Left cardiac atrium (tissue), 4 donors: ENCODE measurements at places on chromosomes 4 and X. TPM values are rescaled to one million over a fixed set of nuclear protein-coding genes. Genes with fewer than 3 reads are reported as not detected.

- DNase-seq, result no peak
Observed at GRCh38 chrX:3268829-3269228, 77.6 kb downstream of the MXRA5 start.

DNA sequence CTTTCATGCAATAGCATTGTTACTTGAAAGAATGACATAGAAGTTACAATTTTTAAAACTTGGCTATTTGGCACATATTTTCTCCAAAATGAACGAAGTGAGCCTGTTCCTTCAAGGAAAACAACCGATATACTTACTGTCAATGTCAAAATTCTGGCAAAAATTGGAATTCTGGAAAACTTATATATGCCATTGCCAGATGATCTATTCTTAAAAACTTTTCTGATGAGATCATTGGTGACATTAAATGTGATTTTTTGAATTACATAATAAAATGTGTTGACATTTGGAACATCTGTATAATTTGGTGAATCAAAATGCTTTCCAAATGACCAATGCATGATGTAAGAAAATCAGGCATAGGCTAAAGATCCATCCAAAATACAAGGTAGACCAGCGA lies 209.0 kb downstream of the SCFD2 start:
- DNase-seq, result no peak

DNA sequence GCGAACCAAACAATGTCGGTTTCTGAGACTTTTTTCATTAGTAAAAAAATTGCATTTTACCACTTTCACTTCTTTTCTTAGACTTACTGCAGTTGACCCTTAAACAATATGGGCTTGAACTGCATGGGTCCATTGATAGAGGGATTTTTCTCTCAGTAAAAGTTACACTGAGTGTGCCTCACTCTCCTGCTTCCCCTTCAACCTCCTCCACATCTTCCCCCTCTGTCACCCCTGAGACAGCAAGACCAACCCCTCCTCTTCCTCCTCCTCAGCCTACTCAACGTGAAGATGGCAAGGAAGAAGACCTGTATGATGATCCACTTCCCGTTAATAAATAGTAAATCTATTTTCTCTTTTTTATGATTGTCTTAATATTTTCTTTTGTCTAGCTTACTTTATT lies 43.4 kb downstream of the TEC start:
- DNase-seq, result no peak

Gene IRF2
- 27.1 TPM for total RNA-seq

DNA sequence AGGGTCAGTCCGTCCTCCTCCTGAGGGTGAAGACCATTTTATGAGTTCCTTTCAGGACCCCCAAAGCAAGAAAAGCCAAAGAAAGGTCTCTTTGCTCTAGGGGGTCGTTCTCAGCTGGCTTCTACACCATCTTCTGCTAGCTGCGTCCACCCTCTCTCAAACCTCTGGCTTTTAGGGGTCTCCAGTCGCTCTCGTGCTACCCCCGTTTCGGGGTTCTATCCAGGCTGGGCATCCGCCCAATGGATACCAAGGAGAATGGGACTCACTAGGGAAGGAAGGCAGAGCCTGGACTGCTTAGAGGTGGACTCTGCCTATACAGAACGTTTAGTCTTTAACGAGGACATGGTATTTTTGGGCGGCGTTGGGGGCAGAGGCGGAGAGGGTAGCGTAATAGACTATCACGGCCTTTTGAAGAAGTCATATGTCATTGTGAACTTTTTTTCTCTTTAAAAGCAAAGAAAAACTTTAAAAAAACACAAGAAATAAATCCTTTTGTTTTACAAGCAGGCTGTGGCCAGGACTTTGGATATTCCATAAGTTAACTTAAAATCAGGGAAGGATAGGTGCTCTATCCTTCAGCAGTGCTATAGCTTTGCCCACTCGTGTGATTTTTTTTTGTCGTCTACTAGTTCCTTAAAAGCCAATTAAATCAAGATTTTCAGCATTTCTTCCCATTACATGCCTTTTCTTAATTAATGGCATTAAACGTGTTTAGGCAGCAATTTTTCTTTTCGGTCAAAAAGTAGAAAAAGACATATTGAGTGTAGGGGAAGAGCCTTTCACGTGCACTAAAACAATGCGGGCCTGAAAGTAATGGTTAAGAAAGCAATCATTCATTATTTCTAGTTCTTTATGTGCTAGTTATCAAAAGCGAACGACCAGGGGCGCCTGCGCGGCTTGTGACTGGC lies 7.2 kb upstream of the PITX2 start:
- no peak for DNase-seq

- no peak for DNase-seq
Observed at GRCh38 chr4:168817370-168817769, 192.7 kb downstream of the CBR4 start.

Gene MAGEA8
- not detected for total RNA-seq

Gene F9
- total RNA-seq, result not detected

DNA sequence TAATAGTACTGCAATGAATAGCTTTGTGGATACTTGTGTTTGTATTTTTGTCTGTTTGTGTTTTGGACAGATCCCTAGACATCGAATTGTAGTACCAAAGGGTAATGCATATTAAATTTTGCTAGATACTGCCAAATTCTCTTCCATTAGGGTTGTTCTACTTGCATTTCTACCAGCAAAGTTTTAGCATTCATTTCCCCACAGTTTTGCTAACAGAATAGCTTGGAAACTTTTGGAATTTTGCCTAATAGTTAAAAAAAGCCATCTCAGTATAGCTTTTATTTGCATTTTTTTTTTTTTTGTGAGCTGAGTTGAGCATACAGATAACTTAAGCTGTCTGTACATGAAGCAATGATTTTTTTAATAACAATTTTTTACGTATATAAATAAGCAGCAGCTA lies 1084.9 kb downstream of the ADGRL3 start:
- DNase-seq, result no peak

DNA sequence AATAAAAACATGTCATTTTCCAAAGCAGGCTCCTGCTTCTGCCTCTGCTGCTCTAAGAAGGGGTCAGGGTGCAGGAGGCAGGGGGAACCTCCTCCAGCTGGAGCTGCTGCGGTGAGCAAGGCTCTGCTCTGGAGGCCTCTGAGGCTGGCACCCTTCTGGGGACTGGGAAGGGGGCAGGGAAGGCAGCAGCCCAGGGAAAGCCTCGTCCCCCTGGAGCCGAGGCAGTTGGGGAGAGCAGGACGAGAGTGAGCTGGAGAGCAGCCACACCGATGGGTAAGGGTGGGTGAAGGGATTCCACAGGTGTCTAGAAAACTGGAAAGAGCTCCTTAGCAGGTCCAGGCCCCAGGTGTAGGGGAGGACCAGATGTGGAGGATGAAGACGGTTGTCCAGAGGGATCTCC lies 2.0 kb upstream of the CTAG2 start:
- no peak for DNase-seq

Gene SLC30A9
- total RNA-seq, result 50.7 TPM

- no peak for DNase-seq
Observed at GRCh38 chr4:150849016-150849415, 166.1 kb downstream of the LRBA start.

DNA sequence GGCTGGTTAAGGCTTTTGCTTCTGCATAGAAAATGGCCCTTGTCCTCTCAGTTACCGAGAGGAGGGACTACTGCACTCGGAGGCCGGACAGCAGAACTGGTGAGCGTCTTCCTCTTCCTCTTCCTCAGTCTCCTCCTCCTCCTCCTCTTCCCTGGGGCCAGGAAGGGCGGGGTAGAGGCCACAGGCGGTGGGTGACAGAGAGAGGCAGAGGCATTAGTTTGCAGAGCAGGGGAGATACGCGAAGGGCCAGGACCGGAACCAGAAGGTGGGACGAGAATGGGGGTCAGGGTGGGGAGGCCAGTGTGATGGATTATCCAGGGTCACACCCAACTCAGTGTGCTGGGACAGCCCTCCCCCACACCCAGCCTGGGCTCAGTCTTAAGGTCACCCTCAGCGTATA lies 14.5 kb downstream of the IQSEC2 start:
- DNase-seq, result no peak

Gene CACNA1F
- total RNA-seq, result 0.03 TPM

DNA sequence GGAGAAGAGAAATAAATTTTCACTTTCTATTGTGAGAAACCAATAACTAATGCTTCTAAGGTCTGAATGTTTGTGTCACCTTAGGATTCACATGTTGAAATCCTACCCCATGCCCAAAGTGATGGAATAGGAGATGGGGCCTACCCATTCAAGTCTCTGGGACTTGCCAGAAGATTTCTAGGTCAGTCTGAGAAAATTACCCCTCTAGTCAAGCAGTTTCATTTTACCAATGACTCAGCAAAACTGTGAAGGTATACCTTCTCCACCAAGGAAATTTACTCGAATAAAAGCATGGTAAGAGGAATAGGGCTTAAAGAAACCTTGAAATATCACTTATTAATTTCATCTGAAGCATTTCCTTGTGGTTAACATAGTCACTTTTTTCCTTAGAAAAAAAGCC lies 23.5 kb upstream of the PAPSS1 start:
- DNase-seq, result no peak

DNA sequence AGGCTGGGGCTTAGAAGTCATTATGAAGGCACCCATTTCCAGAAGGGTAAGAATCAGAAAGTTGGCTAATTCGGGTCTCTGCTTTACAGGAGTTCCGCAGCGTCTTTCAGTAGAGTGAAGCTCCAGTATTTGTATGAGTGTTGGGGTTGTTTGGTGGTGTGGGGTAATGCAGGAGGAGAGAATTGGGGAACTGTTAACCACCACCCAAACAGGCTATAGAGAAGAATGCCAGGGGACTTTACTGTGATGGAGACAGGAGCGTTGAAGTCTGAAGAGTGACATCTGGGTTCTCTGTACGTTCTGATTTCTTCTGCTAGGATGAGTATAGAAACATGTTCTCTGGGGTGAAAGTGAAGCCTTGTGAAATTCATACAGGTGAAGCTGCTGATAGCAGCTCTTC lies 96.3 kb downstream of the TBL1X start:
- DNase-seq, result no peak

Gene ODAPH
- total RNA-seq, result not detected

- no peak for DNase-seq
Observed at GRCh38 chrX:72208126-72208800, 26.7 kb downstream of the PIN4 start.

DNA sequence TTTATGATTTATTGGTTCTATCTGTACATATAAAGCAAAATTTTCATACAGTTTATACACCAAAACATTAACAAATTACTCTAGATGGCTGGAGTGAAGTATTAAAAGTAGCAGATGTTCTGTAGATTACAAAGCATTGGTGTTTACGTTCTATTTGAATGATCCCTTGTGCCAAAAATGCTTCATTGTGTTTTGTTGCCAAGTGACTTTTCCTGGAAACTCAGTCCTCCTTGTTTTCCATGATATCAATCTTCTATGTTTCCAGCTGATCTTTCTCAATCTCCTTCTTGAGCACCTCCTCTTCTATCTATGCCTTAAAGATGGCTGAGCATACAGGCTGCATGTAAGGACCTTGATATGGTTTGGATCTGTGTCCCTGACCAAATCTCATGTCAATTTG lies 263.6 kb upstream of the CTSO start:
- no peak for DNase-seq

GRCh38 chrX:41599507-41599906 lies 89.3 kb upstream of the GPR34 start:
- DNase-seq, result no peak

DNA sequence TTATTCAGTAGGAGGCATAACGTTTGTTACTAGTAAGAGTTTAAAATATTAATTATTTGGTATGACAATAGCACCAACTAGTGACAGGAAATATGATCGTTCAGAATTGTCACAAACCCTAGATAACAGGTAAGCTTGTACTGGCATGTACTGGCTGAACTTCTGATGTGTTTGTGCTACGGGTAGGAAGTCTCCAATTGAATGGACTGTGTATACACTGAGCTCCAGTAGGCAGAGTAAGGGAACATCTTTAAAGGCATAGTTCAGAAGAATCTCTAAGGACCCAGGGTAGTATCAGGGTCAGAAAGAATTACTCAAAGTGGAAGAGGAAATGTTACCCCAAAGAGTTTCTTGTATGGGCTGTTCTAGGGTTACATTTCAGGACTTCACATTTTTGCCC lies 230.4 kb downstream of the EDA2R start:
- no peak for DNase-seq

GRCh38 chr4:4787421-4787820 lies 72.0 kb upstream of the MSX1 start:
- DNase-seq, result no peak

Gene KCNE5
- total RNA-seq, result 0.50 TPM

Gene GAGE13
- total RNA-seq, result not detected

DNA sequence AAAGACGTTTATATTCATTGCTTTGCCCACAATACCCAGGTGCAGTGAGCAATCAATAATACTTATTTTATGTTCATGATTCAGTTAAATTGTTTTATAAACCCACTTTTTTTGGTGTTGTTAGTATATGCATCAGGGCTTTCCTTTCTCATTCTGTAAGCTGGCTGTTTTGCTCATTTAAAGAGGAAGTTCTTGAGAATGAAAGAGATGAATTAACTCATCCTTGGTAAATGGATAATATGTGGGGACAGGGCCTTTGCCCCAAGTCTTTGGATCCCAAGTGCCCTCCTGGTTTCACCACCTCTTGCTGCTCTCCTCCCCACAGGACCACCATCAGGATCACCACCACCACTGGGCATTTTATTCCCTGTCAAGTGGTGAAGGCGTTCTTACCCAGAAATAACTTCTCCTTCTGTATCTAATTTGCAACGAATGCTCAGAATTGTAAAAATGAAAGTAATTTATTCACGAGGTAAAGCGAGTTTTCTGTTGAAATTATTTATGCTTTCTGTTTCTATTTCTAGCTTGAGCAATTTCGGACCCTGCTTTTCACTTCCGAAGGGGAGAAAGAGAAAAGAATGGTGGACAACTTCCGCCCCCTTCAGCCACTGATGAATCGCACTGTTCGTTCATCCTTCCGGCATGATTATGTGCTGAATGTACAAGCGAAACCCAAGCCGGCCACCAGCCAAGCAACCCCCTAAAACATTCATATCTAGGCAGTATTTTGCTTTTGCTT lies 8.2 kb upstream of the ZRSR2 start:
- DNase-seq, result no peak

- no peak for DNase-seq
Observed at GRCh38 chrX:10574663-10575062, 45.7 kb downstream of the MID1 start.

- DNase-seq, result no peak
Observed at GRCh38 chr4:138090150-138090917, 151.8 kb downstream of the SLC7A11 start.

- no peak for DNase-seq
Observed at GRCh38 chrX:107713203-107713542, 62.4 kb downstream of the TSC22D3 start.

GRCh38 chr4:13527981-13528820 lies 16.1 kb downstream of the NKX3-2 start:
- peak; percentile 20 for DNase-seq
